ENCODE measurements at places on chromosomes 5 and 9. TPM values are rescaled to one million over a fixed set of nuclear protein-coding genes. Genes with fewer than 3 reads are reported as not detected.

CCL27 gene
- 0.56 TPM for polyA plus RNA-seq

SLC1A1 gene
- polyA plus RNA-seq = 0.62 TPM

SLC4A9 gene
- polyA plus RNA-seq = not detected

ZNF454 gene
- 3.4 TPM for polyA plus RNA-seq

GDF9 gene
- 0.73 TPM for polyA plus RNA-seq

WNT8A gene
- not detected for polyA plus RNA-seq

PSD2 gene
- 0.23 TPM for polyA plus RNA-seq

CSF1R gene
- 17.0 TPM for polyA plus RNA-seq

AIF1L gene
- 22.2 TPM for polyA plus RNA-seq

PCDHA10 gene
- polyA plus RNA-seq = 0.04 TPM

WDR38 gene
- polyA plus RNA-seq = not detected

IL33 gene
- not detected for polyA plus RNA-seq

PKN3 gene
- polyA plus RNA-seq = 8.4 TPM

IL3 gene
- not detected for polyA plus RNA-seq

TMEFF1 gene
- polyA plus RNA-seq = not detected

FAM163B gene
- polyA plus RNA-seq = not detected

Data from muscle of arm (tissue), 14 donors.